NCI-H774 (cell line): ENCODE measurements at places on chromosomes 1 and 21.

DNA sequence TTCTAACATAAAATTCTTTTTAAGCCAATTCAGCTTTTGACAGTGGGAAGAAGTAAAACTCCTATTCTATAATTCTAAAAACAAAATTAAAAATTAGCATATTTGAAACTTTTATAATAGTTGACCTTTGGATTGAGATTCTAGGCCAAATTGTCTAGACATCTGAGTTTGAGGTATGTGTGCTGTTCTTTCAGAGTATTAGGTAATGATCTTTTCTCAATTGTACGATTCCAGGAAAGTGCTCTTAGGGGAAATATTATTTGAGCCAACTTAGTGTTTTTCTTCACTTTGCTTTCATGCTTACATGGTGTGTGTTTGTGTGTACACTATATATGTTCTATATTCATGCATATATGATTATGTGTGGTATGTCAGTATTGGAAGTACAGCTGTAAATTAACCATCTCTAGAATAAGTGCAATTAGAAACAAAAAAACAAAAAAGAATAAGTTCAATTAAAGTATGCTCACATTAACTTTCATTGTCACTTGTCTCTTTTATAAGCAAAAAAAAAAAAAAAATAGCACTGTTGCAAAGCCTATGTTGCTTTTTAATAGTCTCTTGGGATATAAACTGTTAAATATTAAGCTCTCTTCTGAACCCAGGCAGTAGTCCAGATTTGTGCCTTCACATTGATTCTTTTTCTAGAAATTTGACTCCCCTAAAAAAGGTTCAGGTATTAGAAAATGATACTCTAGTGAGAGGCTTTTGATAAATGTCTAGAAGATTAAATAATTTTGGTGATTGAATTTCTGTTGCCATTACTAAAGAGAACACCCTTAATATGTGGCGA is 132.2 kb downstream of the ATP5PO start:
- no peak for DNase-seq

DNA sequence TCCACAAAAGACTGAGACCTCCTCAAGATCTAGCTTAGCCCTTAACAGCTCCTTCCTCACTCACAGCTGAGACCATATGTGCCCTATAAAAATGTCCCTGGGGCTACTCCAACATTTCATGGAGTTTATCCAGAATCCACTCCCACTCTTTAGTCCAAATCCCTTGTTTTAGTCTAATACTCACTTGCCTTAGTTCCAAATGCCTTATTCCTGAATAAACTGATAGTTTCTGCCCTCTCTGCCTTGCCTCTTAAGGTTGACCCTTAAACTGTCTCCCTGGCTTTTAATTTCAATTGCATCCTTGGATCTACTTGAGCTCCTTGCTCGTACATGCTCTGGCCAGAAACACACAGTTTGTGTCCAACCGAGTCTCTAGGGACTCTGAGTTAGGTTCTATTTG is 47.3 kb upstream of the LYPLAL1 start:
- DNase-seq: no peak

DNA sequence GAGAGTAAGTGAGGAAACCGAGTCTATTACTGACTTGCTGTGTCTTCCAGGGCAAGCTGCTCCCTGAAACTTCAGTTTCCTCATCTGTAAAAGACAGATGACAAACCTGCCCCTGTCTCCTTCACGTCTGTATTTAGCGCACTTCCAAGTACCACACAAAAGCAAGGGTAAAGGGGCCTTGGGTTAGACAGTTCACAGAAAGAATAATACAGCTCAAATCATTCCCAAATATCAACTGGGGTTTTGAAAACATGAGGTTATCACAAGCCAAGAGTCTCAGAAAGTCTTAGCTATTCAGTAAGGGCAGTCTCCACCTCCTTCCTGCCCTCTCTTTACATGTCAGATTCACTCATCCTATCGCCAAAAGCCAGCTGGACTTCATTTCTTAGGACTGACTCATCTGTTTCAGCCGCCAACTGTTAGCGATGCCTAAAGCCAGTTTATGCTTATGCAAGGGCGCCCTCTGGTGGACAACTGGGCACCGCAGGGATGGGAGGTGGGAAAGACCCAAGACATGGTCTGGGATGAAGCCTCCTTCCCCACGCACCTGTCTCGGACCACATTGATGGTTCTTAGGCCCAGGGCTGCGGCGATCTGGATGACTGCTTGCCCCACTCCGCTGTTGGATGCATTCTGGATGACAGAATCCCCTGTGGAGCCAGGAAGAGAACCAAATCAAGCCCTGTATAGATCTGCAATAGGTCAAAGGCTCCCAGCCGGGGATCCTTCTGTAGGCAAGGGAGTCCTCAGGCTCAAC is 21.1 kb upstream of the SRSF4 start:
- DNase-seq: peak; percentile 58

- DNase-seq: no peak
Observed at GRCh38 chr1:3731583-3732433, 20.4 kb upstream of the CCDC27 start.

GRCh38 chr1:31218705-31219104 is 21.0 kb downstream of the NKAIN1 start:
- no peak for DNase-seq

DNA sequence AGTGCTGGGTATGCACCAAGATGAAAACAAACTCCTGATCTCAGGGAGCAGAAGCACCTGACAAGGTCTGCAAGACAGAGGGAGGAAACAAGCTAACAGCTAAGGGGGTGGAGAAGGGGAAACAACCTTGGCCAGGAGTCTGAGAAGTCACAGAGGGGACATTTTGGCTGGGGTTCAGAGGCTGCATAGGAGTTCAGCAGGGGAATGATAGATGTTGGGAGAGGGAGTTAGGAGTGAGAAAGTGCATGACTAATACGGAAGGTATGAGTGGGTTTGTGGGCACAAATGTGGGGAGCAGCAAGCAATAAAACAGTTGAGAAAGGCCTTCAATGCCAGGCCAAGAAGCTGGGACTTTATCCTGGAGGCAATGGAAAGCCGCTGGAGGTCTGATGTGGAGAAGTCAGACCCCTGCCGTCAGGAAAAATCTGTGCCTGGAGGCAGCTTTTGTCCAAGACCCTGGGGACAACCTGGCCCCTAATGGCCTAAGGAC is 16.4 kb downstream of the EPHA2 start:
- DNase-seq: no peak

DNA sequence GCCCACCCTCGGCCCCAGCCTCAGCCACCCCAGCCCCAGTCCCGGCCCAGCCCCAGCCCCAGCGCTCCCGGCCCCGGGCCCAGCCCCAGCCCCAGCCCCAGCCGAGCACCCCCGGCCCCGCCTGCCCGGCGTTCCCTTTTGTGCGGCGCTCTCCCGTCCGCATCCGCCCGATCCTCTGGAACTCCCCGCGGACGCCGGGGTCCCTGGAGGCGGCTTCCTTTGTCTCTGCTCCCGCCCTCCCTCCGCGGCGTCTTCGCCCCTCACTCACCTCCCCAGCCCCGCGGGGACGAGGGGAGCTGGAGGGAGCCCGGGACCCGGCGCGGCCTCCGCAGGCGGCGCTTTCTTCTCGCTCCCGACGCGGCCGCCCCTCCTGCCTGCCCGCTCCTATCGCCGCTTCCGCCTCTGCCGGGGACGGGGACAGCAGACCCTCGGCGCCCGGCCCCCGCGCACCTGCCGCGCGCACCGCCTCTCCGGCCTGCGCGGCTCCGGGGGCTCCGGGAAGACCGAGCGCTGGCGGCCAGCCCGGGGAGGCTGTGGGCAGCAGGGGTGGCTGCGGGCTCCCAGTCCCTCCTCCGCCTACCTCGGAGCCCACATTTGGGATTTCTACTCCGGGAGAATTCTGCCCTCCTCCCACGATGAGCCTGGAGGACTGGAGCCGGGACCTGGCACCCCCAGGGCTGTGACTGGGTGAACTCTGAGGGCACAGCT is 14.0 kb downstream of the AGRN start:
- DNase-seq: no peak

DNA sequence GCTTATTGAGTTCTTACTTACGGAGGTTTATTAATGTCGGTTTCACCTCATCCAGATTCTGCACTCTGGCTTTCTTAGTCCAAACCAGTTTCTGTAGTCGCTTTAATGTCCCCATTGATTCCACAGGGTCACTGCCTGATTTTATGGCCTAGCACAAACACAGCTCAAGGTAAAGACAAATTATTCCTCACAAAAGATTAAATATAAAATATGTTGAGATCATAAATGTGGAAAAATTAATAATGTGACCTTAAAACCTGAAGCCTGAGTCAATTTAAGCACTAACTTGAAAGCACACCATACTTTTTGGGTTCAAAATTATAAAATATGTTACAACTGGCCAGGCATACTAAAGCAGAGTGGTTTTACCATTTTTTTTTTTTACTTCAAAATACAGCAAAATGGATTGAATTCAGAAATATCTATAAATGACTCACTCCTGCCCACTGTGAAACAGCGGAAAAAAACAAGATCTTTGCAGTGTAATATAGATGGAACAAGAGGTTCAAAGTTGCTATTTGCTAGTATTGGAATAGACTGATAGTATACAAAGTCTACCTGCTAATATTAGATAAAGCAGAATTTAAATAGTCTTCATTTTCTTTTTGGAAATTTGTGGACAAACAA is 37.6 kb upstream of the SAMSN1 start:
- DNase-seq: no peak

GRCh38 chr1:87968197-87968955 is 639.7 kb downstream of the LMO4 start:
- DNase-seq: no peak

- DNase-seq: no peak
Observed at GRCh38 chr1:1171161-1171545, 2.5 kb upstream of the TTLL10 start.

- DNase-seq: no peak
Observed at GRCh38 chr1:4482526-4482925, 171.9 kb upstream of the AJAP1 start.

- DNase-seq: no peak
Observed at GRCh38 chr1:210298296-210298695, 30.4 kb upstream of the HHAT start.

DNA sequence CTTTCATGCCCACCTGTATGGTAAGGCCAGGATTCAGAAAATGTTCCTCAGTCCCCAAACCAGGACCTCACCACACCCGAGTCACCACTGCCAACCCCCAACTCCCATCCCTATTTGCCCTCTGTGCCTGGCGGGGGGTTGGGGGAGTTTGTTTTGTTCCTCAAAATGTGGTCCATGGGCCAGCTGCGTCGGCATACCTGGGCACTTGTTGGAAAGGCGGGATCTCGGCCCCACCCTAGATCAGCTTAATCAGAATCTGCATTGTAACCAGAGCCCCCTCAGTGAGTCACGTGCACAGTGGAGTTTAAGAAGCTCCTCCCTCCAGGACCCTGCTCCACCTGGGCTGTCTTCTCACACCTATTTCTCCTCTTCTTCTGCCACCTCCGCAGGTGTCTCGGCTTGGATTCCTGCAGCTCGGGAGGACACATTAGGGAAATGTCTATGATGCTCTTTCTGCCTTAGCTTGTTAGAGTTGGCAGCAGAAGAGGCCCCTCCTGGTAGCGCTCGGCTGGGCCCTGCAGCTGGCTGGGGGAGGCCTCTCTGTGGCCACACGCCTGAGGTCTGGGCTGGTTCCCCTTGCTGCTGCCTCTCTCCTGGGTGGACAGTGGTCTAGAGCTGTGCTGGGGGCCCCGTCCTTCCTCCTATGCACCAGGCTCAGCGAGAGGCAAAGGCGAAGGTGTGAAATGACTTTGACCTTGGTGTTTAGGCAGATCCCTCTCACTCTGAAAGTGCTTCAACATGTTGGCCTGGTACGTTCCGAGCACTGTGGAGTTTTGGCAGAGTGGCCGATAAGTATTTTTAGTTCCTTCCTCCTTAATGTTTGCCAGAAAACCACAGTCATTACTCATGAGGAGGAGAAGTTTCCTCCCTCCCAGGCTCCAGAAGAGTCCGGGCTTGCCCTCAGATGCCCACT is 41.8 kb upstream of the CAMTA1 start:
- DNase-seq: no peak

GRCh38 chr1:85303440-85304162 is 27.2 kb upstream of the BCL10 start:
- DNase-seq: no peak

GRCh38 chr1:29830383-29830782 is 594.1 kb downstream of the PTPRU start:
- DNase-seq: no peak

DNA sequence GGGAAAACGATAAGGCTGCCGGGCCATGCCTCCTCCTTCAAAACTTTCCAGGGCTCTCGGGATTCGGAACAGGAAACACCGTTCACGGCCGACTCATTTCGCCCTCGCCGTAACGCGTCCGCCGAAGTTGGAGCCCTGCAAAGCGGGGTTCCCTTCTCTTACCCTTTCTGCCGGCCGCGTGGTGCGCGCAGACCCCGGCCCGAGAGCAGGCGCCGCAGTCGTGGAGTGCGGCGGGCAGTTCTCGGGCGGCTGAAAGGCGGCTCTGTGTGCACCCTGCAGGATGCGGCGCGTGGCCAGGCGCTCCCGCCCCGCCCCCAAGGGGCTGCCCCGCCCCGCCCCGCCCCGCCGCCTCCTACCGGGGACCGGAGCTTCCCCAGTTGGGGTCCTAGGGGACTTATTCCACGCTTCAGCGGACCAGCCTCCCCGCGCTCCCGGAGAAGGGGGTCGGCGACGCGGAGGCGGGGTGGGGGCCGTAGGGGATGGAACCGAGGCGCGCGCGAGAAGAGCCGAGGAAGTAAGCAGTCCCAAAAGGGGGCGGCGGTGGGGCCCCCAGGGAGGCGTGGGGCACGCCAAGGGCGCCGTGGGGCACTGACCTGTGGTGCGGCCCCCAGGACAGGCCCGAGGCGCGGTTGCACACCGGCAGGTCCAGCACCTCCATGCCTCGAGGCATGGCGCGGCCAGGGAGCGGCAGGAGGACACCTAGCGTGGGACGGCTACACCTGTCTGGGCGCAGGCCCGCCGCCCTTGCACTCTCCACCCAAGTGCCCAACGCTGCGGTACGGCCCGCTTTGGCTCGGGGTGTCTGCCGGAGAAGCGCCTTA is at the start of gene MCOLN2:
MCOLN2 (minus strand) TSS at position 268 of the 821 bp plus-strand sequence; CDS start at position 27, 241 bp downstream.
- peak; percentile 37 for DNase-seq

- no peak for DNase-seq
Observed at GRCh38 chr1:239763850-239764249, 327.8 kb upstream of the FMN2 start.

GRCh38 chr1:230335861-230336522 is 90.1 kb downstream of the PGBD5 start:
- no peak for DNase-seq
